Activated CD8-positive, alpha-beta memory T cell treated with anti-CD3 and anti-CD28 coated beads for 48 hours (primary cell): ENCODE measurements at places on chromosomes 2 and 18.

GRCh38 chr18:45910405-45911023, 56.6 kb downstream of the EPG5 start:
- DNase-seq = peak; percentile 16

DNA sequence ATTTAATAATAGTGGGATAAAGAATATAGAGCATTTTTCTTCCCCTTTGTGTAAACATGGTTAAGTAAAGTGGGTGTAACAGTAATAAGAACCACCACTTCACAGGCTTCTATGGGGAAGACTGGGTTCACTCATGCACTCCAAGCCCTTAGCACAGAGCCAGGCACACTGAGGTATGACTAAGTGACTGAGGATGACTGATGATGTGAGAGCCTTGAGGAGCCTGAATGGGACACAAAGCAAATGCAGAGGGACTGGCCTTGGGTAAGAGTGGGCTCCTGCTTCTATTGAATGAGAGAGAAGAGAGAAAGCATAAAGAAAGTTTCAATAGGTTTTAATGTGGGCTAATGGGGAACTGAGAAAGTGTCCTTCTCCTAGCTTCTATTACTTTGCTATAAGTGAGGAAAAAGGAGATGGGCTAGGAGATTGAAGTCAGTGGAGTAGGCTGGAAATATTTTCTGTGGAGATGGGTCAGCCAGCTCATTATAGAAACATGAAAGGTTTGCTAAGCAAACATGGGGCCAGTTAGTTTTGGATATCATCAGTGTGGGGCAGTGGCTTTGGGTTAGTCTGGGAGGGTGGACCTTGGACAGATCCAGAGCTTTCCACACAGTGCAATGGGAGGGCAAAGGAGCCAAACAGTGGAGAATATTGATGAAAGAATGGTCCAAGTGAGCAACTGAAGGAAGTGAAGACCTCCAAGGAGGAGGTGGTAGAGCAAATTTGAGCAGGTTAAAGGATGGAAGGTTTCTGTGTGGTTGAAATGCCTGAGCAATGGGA, 20.6 kb downstream of the IL1F10 start:
- DNase-seq = no peak

GRCh38 chr2:168525020-168525419, 68.9 kb downstream of the CERS6 start:
- no peak for DNase-seq

DNA sequence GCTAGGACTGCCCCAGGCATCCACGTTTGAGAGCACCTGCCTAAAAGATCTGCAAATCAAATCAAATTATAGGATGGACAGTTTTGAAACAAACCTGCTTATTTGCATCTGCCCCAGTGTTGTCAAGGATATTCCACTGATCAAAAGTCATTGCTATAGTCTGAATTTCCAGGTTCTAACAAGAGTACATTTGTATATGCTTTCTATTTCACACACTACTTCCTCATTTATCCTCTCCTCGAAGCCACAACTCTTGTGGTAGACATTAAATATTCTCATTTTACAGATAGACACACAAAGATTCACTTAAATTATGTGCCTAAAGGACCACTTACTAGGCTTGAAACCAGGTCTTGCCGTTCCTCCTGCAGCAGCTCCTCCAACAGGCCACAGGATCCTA, 11.9 kb upstream of the TET3 start:
- DNase-seq = no peak
